ENCODE measurements at places on chromosomes 2 and 18. TPM values are rescaled to one million over a fixed set of nuclear protein-coding genes. Genes with fewer than 3 reads are reported as not detected.

The RGPD5 gene
- 37.5 TPM for total RNA-seq

The AQP12A gene
- total RNA-seq, result not detected

The FBXO36 gene
- total RNA-seq, result 1.6 TPM

The GPR45 gene
- not detected for total RNA-seq

The INO80B gene
- total RNA-seq, result 26.5 TPM

The VWC2L gene
- total RNA-seq, result not detected

The TEX44 gene
- total RNA-seq, result not detected

The CHRNG gene
- not detected for total RNA-seq

The PMS1 gene
- 32.5 TPM for total RNA-seq

The SPP2 gene
- not detected for total RNA-seq

The SERPINB12 gene
- total RNA-seq, result not detected

The ANKRD36C gene
- 23.4 TPM for total RNA-seq

The DNAH7 gene
- total RNA-seq, result 0.29 TPM

The FOXD4L1 gene
- total RNA-seq, result 0.10 TPM

The FHOD3 gene
- not detected for total RNA-seq

The STARD6 gene
- total RNA-seq, result not detected

The TLX2 gene
- total RNA-seq, result 0.10 TPM

The TMEM17 gene
- total RNA-seq, result not detected

The LOXHD1 gene
- not detected for total RNA-seq

The POLR1A gene
- total RNA-seq, result 27.1 TPM

The GAL3ST2 gene
- total RNA-seq, result not detected

The TMEM127 gene
- total RNA-seq, result 16.1 TPM

The SP140L gene
- 44.7 TPM for total RNA-seq

The DNAJC27 gene
- 5.3 TPM for total RNA-seq

The MYL1 gene
- total RNA-seq, result not detected

The DPP4 gene
- total RNA-seq, result 11.9 TPM

The MC2R gene
- total RNA-seq, result not detected

The SCN2A gene
- 0.10 TPM for total RNA-seq

Data from activated naive CD4-positive, alpha-beta T cell treated with anti-CD3 and anti-CD28 coated beads for 36 hours (primary cell).